ENCODE measurements at places on chromosomes 5 and 9.

- DNase-seq, result no peak
These were observed 581.4 kb downstream of the RAB3C start for GRCh38 chr5:59164041-59164830.

DNA sequence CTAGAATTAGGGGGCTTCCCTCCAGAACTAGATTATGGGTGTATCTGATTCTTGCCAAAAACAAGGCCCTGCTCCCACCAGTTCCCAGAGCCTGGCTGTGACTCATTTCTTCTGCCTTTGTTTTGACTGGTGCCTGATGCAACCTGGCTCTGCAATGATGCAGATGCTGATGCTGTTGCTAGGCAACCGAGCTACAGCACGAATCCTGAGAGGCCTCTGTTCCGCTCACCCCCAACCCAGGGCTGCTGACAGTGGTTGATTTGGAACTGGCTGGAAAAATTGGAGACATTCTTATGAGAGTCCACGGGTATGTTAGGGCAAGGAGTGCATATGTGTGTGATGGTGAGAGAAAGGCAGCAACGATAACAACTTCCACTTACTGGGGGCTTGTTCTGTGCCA, 100.3 kb downstream of the NSG2 start:
- peak; percentile 60 for DNase-seq

DNA sequence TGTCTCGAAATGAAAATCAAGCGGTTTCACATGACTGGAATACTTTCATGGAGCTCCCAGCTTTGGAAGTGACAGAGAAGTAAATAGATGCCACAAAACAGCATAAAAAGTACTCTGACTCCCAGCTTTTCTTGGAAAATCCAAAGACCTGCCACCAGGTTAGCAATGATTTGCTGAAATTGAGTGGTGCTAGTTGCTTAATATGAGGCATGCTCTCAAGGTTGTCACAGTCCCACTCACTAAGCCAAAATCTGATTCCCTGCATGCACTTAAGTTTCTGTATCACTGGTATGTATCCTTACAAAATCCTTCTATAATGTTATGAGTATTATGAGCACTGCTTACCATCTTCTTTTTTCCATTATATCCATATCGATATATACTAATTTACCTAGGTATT, 13.0 kb upstream of the SH3RF2 start:
- no peak for DNase-seq

GRCh38 chr5:55645304-55645703, 66.8 kb downstream of the SLC38A9 start:
- no peak for DNase-seq

DNA sequence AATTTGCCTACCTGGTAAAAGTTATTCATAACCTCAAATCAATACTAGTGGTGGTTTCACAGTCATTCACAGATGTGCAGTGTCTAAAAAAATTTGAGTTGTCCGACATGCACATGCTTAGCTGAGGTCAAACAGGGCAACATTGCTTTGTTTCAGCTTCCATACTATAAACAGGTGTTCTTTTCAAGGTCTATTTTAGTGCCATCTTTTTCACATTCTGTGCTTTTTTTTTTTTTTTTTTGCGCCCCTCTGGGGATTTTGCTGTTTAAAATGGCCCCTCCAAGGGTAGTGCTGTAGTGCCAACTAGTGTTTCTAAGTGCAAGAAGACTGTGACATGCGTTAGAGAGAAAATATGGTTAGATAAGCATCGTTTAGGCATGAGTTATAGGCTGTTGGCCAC, 14.5 kb downstream of the PHAX start:
- DNase-seq, result no peak

DNA sequence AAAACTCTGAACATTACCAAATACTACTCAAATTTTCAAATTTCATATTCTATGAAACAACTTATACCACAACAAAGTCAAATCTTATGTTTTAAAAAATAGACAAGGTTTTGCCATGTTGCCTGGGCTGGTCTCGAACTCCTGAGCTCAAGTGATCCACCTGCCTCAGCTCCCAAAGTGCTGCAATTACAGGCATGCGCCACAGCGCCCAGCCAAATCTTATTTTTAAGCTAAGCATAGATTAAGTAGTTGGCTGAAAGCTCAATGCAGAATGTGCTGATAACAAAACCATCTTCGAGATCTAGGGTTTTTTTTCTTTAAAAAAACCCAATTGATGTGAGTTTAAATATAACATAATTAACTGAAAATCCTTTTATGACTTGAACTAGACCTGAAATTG, 6.4 kb downstream of the LMBRD2 start:
- DNase-seq, result no peak

GRCh38 chr5:102818934-102819333, 63.8 kb downstream of the PAM start:
- no peak for DNase-seq

- DNase-seq, result no peak
These were observed 227.3 kb upstream of the DAPK1 start for GRCh38 chr9:87270221-87270847.

DNA sequence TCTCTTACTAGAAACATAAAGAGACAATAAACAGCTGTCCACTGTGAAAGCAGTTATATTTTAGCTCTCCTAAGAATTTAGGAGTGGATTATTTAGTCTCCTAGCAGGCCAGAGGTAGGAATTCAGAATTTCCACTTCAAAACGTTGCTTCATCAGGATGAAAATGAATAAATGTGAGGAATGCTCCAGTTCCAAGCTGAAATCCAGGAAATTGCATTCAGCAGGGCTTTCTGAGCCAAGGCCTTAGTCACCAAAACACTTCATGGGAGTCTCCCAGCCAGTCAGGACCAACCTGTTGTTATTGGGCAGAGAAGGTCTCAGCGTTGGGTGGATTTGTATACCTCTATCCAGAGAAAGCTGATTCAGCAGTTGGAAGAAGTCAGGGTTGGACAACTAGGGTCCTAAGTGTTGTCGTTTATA, 1040.3 kb downstream of the TLE1 start:
- DNase-seq, result no peak

DNA sequence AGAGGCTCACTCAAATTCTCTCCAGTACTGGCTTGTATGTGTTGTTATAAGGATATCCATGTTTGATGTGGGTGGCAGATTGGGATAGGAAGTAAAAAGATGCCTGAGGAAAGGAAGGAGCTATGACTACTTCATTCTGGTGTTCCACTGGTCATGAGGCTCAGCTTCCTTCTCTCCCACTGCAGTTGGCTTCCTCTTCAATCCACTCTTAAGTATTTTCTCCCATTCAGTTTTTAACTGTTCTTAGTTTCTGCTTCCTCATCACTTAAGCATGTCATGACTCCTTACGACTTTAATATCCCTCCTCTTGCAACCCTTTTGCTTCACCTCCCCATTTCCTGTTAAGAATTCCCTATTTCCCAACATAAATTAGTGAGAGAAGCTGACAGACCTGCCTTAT, 81.1 kb downstream of the PJA2 start:
- DNase-seq, result no peak

GRCh38 chr5:14184082-14184481, 40.9 kb downstream of the TRIO start:
- no peak for DNase-seq

DNA sequence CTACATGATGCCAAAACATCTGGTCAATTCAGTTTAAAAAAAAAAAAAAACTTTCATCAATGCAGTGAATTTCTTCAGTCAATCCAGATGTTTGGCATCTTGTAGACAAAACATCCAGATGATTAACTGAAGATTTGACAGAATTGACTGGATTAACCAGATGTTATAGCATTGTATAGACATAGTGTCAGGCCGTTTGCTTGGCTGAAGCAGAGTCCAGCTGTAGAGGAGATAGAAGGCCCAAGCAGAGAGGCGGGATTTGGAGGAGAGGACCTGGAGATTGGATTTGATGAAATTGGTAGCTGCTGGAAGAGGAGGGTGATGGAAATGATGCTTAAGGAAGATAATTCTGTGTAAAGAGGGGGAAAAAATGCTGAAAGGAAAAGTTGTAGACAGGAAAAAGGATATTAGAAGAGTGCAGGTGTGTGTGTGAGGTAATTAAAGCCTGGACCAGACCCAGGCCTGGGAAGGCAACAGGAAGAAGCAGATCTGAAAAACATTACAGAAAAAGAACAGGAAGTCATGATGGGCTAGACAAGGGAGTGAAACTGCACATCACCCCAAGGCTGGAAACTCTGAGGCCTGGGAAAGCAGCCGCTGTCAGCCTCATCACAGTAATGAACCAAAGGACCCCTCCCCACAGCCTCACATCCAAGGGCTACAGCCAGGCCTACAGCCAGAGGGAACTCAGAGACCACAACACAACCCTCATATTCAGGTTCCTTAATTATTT, 258.3 kb downstream of the CWC27 start:
- no peak for DNase-seq

DNA sequence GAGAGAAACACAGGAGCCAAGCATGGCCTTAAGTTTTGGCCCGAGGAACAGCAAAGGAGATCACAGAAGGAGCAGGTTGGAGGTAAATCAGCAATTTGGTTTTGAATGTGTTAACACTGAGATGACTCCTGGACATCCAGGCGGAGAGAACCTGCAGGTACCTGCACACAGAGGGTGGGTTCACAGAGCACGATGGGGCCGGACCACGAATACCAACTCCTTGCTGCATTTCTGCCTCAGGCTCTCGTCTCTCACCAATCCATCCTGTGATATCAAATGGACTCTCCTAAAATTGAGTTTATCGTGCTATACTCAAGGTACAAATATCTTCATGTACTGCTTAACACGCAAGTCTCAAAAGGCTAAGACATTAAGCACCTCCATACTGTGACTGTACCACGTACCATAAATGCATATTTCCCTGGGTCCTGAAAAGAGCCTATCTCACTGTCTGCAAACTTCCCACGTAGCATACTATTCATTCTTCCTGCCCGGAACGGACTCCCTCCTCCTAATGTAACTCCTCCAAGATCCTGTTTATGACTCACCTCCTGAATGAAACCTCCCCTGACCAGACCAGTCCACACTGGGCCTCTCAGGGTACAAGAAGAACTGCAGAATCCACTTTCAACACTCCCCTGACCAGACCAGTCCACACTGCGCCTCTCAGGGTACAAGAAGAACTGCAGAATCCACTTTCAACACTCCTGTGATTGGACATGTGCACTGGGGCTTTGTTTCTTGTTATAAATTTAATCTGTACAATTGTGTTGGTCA, 380.8 kb upstream of the RFX3 start:
- DNase-seq, result no peak

GRCh38 chr5:90386099-90386710, 23.4 kb downstream of the CETN3 start:
- no peak for DNase-seq

- no peak for DNase-seq
These were observed 6.1 kb upstream of the ERMP1 start for GRCh38 chr9:5838884-5839571.

DNA sequence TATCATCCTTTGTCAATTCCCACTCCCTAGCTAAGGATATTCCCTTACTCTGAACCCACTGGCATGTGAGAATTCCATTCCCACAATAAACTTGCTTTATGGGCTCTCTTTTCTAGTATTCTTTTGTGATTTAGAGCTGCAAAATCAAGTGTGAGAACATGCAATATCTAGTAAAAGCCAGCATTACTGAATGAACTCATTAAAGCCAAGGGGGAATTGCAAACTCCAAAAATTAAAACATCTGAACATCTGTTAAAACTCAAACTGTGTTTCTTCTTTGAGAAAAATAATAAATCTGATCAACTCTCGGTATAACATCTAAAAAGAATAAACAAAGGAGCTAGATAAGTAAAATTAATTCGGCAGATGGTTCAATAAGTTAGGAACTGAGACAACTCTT, 53.1 kb upstream of the MPDZ start:
- no peak for DNase-seq

- DNase-seq, result no peak
These were observed 65.7 kb upstream of the SYK start for GRCh38 chr9:90735952-90736351.

GRCh38 chr5:112412346-112412745, 6.7 kb downstream of the EPB41L4A start:
- no peak for DNase-seq

DNA sequence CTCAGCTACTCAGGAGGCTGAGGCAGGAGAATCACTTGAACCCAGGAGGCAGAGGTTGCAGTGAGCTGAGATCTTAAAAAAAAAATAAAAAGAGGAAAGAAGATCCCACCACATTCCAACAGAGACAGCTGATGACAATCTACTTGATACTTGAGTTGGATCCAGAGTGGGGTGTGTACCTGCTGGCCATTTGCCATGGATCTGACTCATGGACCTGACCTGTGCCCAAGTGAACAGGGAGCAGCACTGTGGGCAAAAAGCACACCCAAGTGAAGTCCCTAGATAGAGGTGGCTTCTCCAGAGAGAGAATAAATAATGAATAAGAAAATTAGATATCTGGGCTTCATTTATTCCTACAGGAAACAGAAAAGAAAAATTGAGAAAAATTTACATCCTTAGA, 81.2 kb upstream of the MIER3 start:
- no peak for DNase-seq

- no peak for DNase-seq
These were observed 250.3 kb downstream of the SEC61B start for GRCh38 chr9:99472240-99472915.

- DNase-seq, result peak; percentile 21
These were observed 314.1 kb upstream of the ATP10B start for GRCh38 chr5:161165998-161166660.

DNA sequence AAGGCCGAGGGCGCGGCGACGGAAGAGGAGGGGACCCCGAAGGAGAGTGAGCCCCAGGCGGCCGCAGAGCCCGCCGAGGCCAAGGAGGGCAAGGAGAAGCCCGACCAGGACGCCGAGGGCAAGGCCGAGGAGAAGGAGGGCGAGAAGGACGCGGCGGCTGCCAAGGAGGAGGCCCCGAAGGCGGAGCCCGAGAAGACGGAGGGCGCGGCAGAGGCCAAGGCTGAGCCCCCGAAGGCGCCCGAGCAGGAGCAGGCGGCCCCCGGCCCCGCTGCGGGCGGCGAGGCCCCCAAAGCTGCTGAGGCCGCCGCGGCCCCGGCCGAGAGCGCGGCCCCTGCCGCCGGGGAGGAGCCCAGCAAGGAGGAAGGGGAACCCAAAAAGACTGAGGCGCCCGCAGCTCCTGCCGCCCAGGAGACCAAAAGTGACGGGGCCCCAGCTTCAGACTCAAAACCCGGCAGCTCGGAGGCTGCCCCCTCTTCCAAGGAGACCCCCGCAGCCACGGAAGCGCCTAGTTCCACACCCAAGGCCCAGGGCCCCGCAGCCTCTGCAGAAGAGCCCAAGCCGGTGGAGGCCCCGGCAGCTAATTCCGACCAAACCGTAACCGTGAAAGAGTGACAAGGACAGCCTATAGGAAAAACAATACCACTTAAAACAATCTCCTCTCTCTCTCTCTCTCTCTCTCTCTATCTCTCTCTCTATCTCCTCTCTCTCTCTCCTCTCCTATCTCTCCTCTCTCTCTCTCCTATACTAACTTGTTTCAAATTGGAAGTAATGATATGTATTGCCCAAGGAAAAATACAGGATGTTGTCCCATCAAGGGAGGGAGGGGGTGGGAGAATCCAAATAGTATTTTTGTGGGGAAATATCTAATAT, 58.1 kb downstream of the BASP1 start:
- no peak for DNase-seq

DNA sequence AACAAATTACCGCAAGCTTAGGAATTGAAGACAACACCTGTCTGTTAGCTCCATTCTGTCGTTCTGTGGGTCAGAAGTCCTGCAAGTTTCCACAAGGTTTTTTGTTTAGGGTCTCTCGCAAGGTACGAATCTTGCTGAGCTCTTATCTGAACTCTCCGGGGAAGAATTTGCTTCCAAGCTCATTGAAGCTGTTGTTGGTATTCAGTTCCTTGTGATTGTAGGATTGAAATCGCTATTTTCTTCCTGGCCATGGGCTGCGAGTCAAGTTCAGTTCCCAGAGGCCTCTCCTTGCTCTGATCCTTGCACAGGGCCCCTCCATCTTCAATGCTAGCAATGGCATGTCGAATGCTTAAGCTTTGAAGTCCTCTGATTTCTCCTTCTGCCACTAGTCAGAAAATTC, 53.5 kb upstream of the CNTLN start:
- no peak for DNase-seq

- DNase-seq, result no peak
These were observed 1625.5 kb upstream of the CDH6 start for GRCh38 chr5:29568028-29568427.
